ENCODE measurements at places on chromosomes 4 and X.

DNA sequence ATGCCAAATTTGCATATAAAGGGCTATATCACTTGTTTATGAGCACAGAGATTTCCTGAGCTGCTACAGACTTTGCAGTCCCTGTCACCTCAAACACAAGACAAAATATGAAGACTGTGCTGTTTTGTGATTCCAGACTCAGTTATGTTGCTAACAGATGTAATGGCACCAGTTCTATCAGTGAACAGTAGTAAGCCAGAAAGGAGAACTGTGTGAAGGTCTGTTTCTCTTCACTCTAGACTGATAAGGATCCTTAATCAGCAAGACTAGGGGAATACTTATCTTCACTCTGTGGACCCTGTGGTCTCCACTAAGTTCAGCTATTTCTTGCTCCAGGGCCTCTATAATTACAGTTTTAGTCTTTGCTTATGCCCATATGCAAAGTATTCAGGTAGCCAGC lies 82.7 kb downstream of the ANXA5 start:
- no peak for DNase-seq

DNA sequence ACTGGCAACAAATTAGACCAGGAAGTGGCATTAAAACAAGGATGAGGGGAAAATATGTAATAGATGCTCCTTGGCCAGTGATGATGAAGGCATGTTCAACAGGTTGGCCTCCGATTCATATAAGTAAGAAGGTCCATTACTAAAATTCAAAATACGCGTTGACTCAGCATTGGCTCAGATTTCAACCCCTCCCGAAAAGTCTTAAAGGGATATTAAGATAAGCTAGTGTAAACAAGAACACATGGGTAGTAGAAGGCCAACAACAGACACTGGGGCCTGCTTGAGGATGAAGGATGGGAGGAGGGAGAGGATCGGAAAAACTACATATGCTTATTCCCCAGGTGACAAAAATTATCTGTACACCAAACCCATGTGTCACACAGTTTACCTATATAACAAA lies 19.1 kb upstream of the LAP3 start:
- no peak for DNase-seq

- DNase-seq = no peak
Observed at GRCh38 chr4:142405695-142406498, 440.2 kb downstream of the INPP4B start.

DNA sequence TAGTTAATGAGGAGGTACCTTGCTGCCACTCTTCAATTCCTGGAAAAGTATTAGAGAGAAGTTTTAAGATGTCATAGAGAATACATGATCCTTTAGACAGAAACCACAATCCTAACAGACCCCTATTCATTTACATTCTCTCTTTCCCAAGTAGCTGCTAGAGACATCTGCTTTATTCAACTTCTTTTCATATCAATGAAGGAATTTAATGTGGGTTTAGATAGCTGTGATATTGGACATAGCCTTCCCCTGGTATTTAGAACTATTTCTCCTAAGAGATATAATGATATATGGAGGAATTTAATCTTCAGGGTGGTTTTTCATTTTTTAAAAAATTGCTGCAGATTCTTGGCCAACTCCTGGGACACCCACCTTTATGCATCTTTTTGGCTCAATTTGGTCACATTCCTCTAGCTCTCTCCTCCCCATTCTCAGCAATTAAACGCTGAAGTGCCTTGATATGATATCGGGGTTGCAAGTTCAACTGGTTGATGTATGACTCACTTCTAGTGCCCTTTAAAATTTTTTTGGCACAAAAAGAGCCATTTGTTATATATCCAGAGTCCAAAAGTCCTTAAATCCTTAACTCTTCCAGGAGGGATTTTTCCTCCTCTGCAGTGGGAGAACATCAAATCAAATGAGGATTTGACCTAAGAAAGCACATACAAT lies 57.6 kb downstream of the DOCK11 start:
- no peak for DNase-seq

DNA sequence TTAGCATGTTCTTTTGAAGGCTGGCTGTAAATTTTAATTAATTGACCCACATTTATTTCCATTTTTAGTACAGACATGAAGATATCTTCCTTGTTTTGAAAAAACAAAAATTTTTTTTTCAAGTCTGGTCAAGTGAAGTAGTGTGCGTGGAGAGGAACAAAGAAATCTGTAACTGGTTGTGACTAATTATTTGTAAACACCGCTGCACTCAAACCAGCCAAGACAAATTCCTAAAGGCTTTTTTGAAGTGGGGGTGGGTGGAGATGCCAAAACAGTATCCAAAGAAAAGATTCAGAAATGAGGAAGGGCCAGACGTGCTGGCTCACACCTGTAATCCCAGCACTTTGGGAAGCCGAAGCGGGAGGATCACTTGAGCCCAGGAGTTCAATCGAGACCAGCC lies 88.3 kb downstream of the SHROOM2 start:
- no peak for DNase-seq

DNA sequence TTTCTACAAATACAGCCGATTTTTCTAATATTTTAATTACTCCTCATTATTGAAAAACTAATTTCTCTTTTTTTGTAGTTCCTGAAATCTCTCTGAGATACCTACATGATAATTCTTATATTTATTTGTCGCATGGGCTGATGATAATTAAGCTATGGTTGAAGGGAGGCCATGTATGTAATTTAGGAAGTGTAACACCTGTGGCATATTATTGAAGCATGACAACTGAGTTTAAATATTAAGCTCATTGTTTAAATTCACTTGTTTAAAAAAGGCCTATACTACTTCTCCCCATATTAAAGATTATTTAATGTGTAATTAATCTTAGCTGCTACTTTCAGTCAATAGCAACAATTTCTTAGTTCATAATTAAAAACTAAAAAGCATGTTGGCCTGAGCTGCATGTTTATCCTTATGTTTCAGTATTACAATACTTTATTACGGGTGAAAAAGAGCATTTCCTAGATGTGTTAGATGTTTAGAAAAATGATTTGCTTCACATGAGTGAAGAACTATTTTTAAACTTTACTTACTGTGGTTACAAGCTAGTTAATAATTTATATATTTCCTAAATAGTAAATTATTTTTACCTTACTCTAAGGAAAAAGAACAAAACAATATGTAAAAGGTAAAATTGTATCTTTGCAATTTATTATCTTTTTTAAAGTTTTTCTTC lies 122.4 kb downstream of the RAP1GDS1 start:
- DNase-seq = no peak

GRCh38 chr4:112436987-112437386 lies 79.0 kb downstream of the NEUROG2 start:
- DNase-seq = no peak

DNA sequence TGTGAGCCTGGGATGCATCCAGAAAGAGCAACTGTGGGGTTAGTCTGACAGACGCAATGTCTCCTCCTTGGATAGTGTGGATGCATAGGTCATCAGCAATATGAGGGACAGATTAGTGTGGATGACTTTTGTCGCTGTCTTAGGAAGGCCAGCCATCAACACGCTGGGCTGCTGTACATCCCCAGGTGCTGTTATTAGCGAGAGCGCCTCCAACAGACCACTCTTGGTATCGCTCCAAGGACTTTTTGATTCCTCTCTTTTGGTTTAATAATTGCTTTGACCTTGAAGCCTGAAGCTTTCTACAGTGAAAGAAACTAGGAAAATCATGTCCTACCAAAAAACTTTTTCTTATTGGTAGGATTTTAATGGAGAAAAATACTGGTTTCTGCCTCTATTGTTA lies 76.7 kb downstream of the TMEM131L start:
- DNase-seq = no peak

DNA sequence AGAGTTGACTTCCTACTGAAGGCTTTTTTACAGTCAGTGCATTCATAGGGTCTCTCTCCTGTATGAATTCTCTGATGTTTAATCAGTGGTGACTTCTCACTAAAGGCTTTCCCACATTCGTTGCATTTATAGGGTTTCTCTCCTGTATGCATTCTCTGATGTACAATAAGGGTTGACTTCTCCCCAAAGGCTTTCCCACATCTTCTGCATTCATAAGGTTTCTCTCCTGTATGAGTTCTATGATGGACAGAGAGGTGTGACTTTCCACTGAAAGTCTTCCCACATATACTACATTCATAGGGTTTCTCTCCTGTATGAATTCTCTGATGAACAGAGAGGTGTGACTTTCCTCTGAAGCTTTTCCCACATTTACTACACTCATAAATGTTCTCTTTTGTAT lies 45.2 kb downstream of the ZNF674 start:
- DNase-seq = no peak

DNA sequence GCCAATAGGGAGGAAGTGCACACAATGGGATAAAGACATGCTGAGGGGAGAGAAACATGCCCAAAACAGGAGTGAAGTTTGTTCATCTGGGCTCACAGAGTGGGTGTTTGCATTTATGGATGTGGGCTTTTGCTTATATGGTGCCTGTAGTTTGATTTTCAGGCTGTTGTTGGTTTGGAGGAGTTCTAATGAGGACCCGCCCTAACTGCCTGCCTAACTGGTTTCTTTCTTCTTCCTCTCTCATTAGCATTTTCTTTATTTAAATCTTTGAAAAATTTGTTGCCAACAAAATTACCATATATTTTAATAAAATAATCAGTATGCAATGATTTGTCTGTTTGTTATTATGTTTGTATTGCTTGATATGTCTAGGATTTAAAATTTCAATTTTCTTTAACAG lies 1965.8 kb downstream of the C4orf33 start:
- no peak for DNase-seq

GRCh38 chrX:9905288-9905687 lies 61.9 kb upstream of the CLDN34 start:
- no peak for DNase-seq

DNA sequence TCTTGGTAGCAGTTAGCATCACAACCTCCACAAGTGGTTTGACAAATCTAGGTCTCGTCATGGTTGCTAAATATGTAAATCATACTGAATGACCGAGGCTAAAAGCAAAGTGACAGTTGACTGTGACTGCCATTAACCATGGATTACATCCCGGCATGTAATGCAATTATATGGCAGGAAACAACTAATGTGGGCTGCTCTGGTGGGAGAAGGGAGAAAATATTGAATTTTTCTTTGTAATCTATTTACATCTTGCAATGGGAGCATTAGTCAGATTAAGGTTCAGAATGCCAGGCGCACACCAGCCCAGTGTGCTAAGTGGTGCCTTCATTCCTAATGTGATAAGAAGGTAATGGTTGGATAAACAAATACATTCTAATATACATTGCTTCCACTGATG lies 35.8 kb downstream of the UNC5C start:
- no peak for DNase-seq

DNA sequence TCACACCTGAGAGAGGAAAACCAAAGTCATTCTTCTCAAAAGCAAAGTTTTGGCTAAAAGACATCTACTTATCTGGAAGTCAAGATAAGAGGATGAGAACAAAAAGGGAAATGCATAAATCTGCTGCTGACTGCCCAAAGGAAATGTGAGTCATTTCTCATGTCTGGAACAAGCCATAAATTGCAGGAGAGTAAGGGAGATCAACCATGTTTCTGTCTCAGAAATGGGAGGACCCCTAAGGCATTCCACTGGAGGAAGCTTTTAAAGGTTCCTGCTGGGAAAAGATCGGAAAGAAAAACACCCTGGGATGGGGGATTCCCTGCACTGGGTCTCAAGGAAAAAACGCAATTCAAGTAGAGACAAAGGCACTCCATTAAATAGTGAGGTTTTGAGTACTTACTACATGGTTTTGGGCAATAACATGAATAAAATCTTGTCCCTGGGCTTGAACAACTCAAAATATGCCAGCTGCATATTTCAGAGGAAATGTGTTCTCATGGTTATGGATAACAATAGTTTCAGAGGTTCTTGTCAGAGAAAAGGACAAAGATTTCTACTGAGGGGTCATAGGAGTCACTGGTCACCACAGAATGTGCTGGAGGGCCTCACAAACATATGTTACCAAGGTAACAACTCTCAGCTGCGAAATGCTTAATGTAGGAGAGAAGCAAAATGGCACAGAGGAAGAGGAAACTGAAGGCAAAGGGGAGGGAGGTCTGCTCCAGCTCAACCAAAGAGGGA lies 19.3 kb downstream of the GPR143 start:
- no peak for DNase-seq

DNA sequence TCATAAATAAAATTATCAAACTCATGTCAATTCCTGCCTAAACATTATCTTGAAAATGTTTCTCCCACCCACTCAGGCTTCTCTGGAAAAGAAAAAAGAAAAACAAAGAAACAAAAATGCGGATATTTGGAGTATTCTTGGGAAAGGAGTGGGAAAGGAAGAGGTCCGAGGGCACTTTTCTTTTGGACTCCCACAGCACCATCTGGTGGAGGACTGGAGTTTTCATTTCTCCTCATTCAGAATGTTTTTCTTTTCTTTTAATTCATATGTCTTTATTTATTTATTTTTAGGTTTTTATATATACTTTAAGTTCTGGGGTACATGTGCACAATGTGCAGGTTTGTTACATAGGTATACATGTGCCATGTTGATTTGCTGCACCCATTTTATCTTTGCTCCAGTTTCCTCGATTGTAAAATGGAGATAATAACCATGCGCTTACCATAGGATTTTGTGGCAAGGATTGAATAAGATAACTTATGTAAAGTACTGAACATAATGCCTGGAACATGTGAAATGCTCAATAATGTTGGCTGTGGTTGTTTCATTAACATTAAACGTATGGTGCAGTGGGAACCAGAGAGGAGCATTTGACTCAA lies 8.0 kb upstream of the KCNE5 start:
- DNase-seq = no peak

GRCh38 chr4:141102367-141102766 lies 30.9 kb downstream of the RNF150 start:
- DNase-seq = no peak

GRCh38 chr4:3201718-3202702 lies 46.9 kb upstream of the MSANTD1 start:
- DNase-seq = peak; percentile 60

DNA sequence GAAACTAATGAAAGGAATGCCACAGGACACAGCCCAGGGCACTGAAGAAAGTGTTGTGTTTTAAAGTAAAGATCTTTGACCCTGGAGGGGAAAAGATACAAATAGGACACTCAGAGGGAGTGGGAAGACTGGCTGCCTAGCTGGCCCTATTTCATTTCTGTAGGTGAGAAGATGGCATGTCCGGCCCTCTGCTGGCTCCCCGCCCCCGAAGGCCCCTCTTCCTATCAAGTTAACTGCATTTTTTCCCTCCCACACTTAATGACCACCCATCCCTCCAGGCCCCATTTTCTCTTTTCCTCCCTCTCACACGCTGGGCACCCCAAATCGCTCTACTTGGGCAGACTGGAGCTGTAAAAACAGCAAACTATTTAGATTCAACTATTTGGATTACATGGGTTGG lies 5.5 kb upstream of the TRIM75 start:
- no peak for DNase-seq
